Activated CD4-positive, alpha-beta T cell treated with anti-CD3 and anti-CD28 coated beads, Interleukin-2, amount 50 U/mL, for 1 hour (primary cell): ENCODE measurements at places on chromosomes 12 and 14.

GRCh38 chr12:27751386-27752047 lies 28.5 kb upstream of the KLHL42 start:
- no peak for DNase-seq

- no peak for DNase-seq
These were observed 3.9 kb downstream of the CEBPE start for GRCh38 chr14:23115039-23115731.

DNA sequence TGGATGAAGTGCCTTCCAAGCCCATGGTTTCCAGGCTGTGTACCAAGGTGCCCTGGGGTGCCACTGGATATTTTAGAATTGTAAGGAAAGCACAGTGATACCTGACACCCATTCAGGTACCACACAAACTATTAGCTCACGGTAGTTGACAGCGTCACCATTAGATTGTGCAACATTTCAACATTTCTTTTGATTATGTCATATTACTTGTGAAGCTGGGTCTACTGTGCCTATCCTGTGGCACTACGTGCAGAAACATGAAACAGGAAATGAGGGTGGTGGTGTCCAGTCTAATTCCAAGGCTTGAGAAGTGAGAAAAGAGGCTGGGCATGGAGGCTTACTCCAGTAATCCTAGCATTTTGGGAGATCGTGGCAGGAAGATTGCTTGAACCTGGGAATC lies 75.5 kb upstream of the CPM start:
- DNase-seq = no peak

DNA sequence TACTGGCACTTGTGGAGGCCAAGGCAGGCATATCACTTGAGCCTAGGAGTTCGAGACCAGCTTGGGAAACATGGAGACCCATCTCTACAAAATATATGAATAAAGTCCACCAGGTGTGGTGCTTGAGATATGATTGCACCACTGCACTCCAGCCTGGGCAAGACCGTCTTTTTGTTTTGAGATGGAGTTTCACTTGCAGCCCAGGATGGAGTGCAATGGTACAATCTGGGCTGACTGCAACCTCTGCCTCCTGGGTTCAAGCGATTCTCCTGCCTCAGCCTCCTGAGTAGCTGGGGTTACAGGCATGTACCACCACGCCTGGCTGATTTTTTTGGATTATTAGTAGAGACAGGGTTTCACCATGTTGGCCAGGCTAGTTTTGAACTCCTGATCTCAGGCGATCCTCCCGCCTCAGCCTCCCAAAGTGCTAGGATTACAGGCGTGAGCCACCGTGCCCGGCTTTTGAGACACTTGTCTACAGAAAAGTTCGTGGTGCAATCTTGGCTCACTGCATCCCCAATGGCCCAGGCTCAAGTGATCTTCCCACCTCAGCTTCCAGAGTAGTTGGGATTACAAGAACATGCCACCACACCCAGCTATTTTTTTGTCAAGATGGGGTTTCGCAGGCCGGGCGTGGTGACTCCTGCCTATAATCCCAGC lies 16.3 kb upstream of the ATP5F1B start:
- DNase-seq = no peak

GRCh38 chr12:22625762-22626294 lies 857 bp downstream of the ETNK1 start:
- DNase-seq = peak; percentile 12

- no peak for DNase-seq
These were observed 44.3 kb upstream of the TMPO start for GRCh38 chr12:98471085-98471484.

- no peak for DNase-seq
These were observed 23.2 kb downstream of the P2RX4 start for GRCh38 chr12:121232977-121233627.

- no peak for DNase-seq
These were observed 6.2 kb downstream of the LPCAT3 start for GRCh38 chr12:7012024-7012607.

- DNase-seq = no peak
These were observed 89.0 kb downstream of the AKAP6 start for GRCh38 chr14:32417956-32418552.

DNA sequence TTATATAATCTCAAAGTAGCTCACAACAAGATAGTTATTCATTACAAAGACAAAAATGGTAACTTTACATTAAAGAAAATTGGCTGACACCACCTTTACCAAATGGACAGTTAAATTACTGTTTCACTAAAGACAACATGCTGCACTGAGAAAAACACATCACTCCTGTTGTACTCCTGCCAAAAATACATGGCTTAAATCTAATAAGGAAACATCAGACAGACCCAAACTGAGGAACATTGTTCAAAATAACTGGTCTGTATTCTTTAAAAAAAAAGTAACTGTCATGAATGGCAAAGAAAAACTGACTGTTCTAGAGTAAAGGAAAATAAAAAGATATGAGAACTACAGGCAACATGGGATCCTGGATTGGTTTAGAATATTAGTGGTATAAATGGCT lies 151.3 kb upstream of the DCN start:
- no peak for DNase-seq

GRCh38 chr14:74389980-74390379 lies 36.0 kb downstream of the SYNDIG1L start:
- no peak for DNase-seq

- no peak for DNase-seq
These were observed 54.6 kb downstream of the SPTLC2 start for GRCh38 chr14:77561881-77562280.

DNA sequence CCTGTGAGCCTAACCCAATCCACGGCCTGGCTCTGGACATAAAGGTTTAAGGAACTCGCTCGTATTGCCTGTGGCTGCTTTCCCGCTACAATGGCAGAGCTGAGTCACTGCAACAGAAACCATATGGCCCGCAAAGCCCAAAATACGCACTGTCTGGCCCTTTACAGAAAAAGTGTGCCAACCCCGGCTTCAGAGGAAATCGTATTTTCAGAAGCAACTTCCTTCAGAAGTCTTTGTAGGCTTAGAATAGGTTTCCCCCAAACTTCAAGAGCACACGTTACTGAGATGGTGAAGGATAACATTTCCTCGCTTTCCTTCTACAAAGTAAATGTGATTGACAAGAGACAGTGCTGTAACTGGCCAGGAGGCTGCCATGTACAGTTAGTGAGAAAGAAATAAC lies 34.8 kb upstream of the TESC start:
- DNase-seq = peak; percentile 28

- DNase-seq = no peak
These were observed 19.0 kb downstream of the FAM222A start for GRCh38 chr12:109732321-109733305.

GRCh38 chr14:85421186-85421877 lies 108.6 kb upstream of the FLRT2 start:
- DNase-seq = no peak
